Activated CD8-positive, alpha-beta T cell treated with anti-CD3 and anti-CD28 coated beads, Interleukin-2, amount 10 ng/mL, durations not matched to agents 7 days and 5 days (primary cell): ENCODE measurements at places on chromosomes 13 and 19. TPM values are rescaled to one million over a fixed set of nuclear protein-coding genes. Genes with fewer than 3 reads are reported as not detected.

CAMSAP3 gene
- total RNA-seq: 0.34 TPM

- no peak overlapping the region for H3K27ac ChIP-seq
- H3K4me3 ChIP-seq: no peak overlapping the region
- DNase-seq: no peak
- H3K4me1 ChIP-seq: no peaks in the 10 kb centered on the region
These were observed 17.6 kb downstream of the GPR42 start for GRCh38 chr19:35388277-35389054.

DNA sequence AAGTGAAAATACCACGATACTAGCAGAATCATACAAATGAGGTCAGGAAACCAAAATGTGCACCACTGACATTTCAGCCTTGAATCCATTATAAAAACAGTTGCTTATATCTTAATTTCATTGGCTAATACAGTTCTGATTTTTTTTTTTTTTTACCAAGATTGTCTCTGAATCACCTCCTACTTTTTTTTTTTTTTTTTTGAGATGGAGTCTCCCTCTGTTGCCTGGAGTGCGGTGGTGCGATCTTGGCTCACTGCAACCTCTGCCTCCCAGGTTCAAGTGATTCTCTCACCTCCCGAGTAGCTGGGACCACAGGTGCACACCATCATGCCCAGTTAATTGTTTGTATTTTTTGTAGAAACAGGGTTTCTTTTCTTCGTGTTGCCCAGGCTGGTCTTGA, 270.2 kb downstream of the LMO7 start:
- H3K27ac ChIP-seq: no peak overlapping the region
- no peaks in the 10 kb centered on the region for H3K4me1 ChIP-seq
- H3K36me3 ChIP-seq: no peaks in the 10 kb centered on the region
- H3K4me3 ChIP-seq: no peak overlapping the region

SIGLEC5 gene
- total RNA-seq: not detected

GRCh38 chr13:28058866-28059613, 41.3 kb downstream of the FLT3 start:
- no peak overlapping the region for H3K27ac ChIP-seq
- no peak overlapping the region for H3K4me3 ChIP-seq
- no peaks in the 10 kb centered on the region for H3K4me1 ChIP-seq
- peaks cover 11% of the 10 kb centered on the region for H3K27me3 ChIP-seq
- H3K36me3 ChIP-seq: no peaks in the 10 kb centered on the region

SCN1B gene
- total RNA-seq: 0.57 TPM

MYPOP gene
- total RNA-seq: 10.4 TPM

- no peaks in the 10 kb centered on the region for H3K4me1 ChIP-seq
- H3K36me3 ChIP-seq: no peaks in the 10 kb centered on the region
- H3K4me3 ChIP-seq: no peak overlapping the region
- no peaks in the 10 kb centered on the region for H3K27me3 ChIP-seq
- DNase-seq: no peak
These were observed 935.5 kb upstream of the SLC10A2 start for GRCh38 chr13:104001766-104002165.

ZNF132 gene
- 6.0 TPM for total RNA-seq

DMKN gene
- not detected for total RNA-seq

ABHD13 gene
- 6.6 TPM for total RNA-seq

- no peak overlapping the region for H3K4me3 ChIP-seq
- H3K27me3 ChIP-seq: peaks cover 34% of the 10 kb centered on the region
- no peak overlapping the region for H3K27ac ChIP-seq
- no peak for DNase-seq
- H3K4me1 ChIP-seq: peaks cover 16% of the 10 kb centered on the region
These were observed 816 bp downstream of the CCNP start for GRCh38 chr19:40225440-40226305.

DNA sequence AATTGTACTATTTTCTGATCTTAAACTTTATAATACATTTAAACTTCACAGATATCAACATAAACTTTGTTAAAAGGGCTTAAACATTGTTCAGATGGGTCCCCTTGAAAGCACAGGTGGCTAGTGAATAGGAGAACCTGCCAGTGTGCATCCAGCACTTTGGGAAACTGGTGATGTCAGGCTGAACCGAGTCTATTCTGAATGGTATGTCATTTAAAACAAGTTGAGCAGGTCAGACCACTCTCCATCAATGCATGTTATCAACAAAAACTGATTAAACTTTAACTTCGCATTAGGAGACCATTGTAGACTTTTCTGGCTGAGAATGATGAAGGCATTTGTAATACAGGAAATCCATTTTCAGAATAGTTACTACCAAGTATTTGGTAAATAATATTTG, 50.1 kb upstream of the FREM2 start:
- no peak overlapping the region for H3K4me3 ChIP-seq
- no peaks in the 10 kb centered on the region for H3K27me3 ChIP-seq
- no peaks in the 10 kb centered on the region for H3K36me3 ChIP-seq
- no peaks in the 10 kb centered on the region for H3K4me1 ChIP-seq

- H3K36me3 ChIP-seq: no peaks in the 10 kb centered on the region
- peaks cover 5% of the 10 kb centered on the region for H3K27me3 ChIP-seq
- H3K27ac ChIP-seq: no peak overlapping the region
- H3K4me1 ChIP-seq: peaks cover 8% of the 10 kb centered on the region
- H3K4me3 ChIP-seq: no peak overlapping the region
- peak; percentile 29 for DNase-seq
These were observed 73.2 kb upstream of the MEDAG start for GRCh38 chr13:30832845-30833332.

HOOK2 gene
- total RNA-seq: 14.4 TPM

SBSN gene
- not detected for total RNA-seq

WDR62 gene
- 43.6 TPM for total RNA-seq

GTF2F1 gene
- total RNA-seq: 71.5 TPM

- no peak overlapping the region for H3K27ac ChIP-seq
- H3K4me1 ChIP-seq: no peaks in the 10 kb centered on the region
- no peaks in the 10 kb centered on the region for H3K27me3 ChIP-seq
- H3K36me3 ChIP-seq: no peaks in the 10 kb centered on the region
- no peak for DNase-seq
These were observed 780.5 kb upstream of the ARGLU1 start for GRCh38 chr13:107348471-107348870.

GRCh38 chr19:34094960-34095359, 77.3 kb upstream of the LSM14A start:
- H3K4me3 ChIP-seq: no peak overlapping the region
- DNase-seq: no peak
- no peak overlapping the region for H3K27ac ChIP-seq
- no peaks in the 10 kb centered on the region for H3K4me1 ChIP-seq
- no peaks in the 10 kb centered on the region for H3K36me3 ChIP-seq
- peaks cover 14% of the 10 kb centered on the region for H3K27me3 ChIP-seq

DNA sequence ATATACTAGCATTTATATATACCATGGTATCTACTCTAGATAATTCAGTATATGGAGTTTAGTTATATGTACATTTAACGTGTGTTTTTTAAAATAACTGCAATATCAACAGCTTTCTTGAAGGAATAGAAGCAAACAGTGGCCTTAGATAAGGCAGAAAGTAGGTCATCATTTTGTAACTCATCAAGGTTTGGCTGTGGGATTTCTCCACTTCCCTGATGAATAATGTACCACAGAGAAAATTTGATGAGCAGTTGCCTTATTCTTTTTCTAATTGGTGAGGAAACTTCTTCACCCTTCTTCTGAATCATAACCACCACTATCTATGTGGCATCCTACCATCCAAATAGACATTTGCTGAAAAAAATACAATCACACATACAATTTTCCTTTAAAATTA, 590.2 kb upstream of the SPRY2 start:
- H3K4me3 ChIP-seq: no peak overlapping the region
- H3K27me3 ChIP-seq: no peaks in the 10 kb centered on the region
- DNase-seq: no peak
- H3K4me1 ChIP-seq: no peaks in the 10 kb centered on the region
- no peaks in the 10 kb centered on the region for H3K36me3 ChIP-seq
- no peak overlapping the region for H3K27ac ChIP-seq

DNA sequence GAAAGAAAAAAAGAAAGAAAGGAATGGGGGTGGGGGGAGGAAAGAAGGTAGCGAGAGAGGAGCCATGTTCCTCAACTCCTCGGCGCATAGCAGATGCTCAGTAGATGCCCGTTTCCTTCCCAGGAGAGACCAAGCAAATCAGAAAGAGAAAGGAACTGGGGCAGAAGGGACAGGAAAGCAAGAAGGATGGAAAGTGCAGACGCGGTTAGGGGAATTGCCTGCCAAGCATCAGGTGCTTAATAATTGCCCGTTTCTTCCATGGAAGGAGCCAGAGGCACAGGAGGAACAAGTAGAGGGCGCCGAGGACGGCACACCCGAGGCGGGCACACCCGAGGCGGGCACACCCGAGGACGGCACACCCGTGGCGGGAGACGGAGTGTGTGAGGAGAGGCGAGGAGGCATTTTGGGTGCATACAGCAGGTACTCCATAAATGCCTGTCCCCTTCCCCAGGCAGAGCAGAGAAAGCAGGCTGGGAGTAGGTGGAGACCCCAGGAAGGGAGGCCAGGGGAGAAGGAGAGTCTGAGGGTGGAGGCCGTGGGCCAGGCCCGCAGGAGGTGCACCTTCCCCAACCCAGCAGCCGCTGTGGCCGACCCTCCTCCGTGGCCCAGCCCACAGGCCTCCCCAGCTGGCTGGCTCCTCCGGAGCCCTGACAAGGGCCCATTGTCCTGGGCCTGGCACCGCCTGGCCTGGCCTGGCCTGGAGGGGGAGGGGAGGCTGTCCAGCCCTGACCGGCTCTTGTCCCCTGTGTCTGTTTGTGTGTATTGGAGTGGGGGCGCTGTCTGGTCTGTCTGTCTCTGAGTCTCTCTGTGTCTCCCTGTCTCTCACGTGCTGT, 14.6 kb downstream of the JOSD2 start:
- no peaks in the 10 kb centered on the region for H3K36me3 ChIP-seq
- no peak overlapping the region for H3K4me3 ChIP-seq
- no peak for DNase-seq
- H3K27me3 ChIP-seq: no peaks in the 10 kb centered on the region
- peaks cover 11% of the 10 kb centered on the region for H3K4me1 ChIP-seq
- H3K27ac ChIP-seq: no peak overlapping the region

BRME1 gene
- 4.2 TPM for total RNA-seq

DNA sequence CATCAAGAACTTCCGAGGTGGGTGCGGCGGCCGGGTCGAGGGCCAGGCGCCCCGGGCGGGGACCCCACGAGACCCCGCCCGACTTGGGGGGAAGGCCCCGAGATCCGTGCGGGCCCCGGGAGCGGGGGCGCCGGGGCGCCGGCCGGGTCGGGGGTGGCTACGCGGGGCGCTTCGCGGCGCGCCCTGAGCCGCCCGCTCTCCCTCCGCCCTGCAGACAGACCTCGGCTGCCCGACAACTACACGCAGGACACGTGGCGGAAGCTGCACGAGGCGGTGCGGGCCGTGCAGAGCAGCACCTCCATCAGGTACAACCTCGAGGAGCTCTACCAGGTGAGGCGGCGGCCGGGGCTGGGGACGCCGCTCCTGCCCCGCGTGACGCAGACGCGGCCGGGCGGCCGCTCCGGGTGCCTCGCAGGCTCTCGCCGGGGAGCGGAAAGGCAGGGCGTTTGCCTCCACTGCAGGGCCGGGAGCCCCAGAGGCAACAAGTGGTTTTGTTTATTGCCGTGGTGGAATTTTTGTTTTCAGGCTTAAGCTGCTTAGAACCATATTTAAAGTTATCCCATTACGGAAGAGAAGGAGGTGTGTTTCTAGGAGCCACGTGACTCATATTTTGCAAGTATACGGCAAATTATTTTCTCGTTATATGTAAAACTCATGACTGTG, 477 bp downstream of the CUL4A start:
- H3K4me1 ChIP-seq: peaks cover 62% of the 10 kb centered on the region
- peak overlapping the region; percentile 78 for H3K4me3 ChIP-seq
- peak; percentile 81 for DNase-seq
- H3K27me3 ChIP-seq: no peaks in the 10 kb centered on the region
- peak overlapping the region; percentile 89 for H3K27ac ChIP-seq

- H3K27me3 ChIP-seq: no peaks in the 10 kb centered on the region
- H3K4me1 ChIP-seq: peaks cover 9% of the 10 kb centered on the region
- no peak for DNase-seq
- H3K4me3 ChIP-seq: no peak overlapping the region
These were observed 140.2 kb downstream of the TNFSF13B start for GRCh38 chr13:108409730-108410129.

DNA sequence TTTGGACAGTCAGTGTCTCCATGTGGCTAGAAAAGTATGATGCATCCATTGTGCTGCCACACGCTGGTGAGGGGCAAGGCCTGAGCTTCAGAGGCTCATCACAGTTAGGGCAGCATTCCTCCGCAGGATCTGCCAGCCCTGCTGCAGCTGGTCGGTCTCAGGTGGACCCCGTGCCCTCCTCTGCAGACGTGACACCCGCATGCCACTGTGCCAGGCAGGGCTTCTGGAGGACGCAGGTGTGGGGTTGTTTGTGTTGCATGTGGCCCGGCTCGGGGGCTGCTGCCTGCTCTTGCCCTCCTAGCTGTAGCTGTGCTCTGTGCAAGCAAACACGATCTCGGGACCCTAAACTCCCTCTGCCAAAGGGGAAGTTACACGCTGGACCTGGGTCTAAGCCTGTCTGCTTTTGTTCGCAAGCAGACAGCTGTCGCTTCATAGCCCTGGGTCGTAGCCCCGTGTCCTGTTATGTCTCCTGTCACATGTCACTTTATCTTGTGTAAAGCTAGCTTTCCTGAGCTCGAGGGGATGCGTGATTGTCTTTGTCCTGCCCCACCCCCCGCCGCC, 45.3 kb downstream of the SLC7A9 start:
- DNase-seq: no peak
- peaks cover 13% of the 10 kb centered on the region for H3K4me1 ChIP-seq
- no peak overlapping the region for H3K4me3 ChIP-seq
- no peaks in the 10 kb centered on the region for H3K36me3 ChIP-seq
- peaks cover 4% of the 10 kb centered on the region for H3K27me3 ChIP-seq
- no peak overlapping the region for H3K27ac ChIP-seq

DNA sequence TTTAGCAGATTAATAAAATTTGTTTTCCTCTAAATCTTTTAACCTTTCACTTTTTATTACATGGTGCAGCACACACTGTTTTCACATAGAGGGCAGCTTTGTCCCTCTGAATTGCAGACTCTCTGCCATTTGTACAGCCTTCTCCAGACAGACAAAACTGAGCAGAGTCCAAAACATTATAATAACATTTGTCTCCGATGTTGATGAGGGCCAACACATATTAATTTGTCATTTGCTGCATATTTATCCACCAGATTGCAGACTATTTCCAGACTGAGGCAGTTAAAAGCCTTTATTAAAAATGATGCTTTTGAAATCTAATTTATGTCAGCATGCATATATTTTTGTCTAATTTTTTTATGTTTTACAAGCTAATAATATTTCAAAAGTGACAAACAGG, 1251.9 kb upstream of the SLC10A2 start:
- no peak overlapping the region for H3K27ac ChIP-seq
- no peaks in the 10 kb centered on the region for H3K4me1 ChIP-seq

GRCh38 chr19:48110350-48110966, at the start of gene PLA2G4C:
TSS of gene PLA2G4C (minus strand) at chr19:48110817. CDS start at chr19:48106529, 4,288 bp downstream.
- H3K4me3 ChIP-seq: peak within 1 kb of the TSS; percentile 71
- peak; percentile 84 for DNase-seq
- H3K36me3 ChIP-seq: peaks cover 8% of the 10 kb centered on the region
- H3K27me3 ChIP-seq: no peaks in the 10 kb centered on the region
- H3K27ac ChIP-seq: peak within 1 kb of the TSS; percentile 75

ZNF865 gene
- 15.8 TPM for total RNA-seq
